ENCODE measurements at places on chromosomes 2 and 18.
A peak's percentile ranks its signal among the peaks of the same experiment; 100 is the strongest.

DNA sequence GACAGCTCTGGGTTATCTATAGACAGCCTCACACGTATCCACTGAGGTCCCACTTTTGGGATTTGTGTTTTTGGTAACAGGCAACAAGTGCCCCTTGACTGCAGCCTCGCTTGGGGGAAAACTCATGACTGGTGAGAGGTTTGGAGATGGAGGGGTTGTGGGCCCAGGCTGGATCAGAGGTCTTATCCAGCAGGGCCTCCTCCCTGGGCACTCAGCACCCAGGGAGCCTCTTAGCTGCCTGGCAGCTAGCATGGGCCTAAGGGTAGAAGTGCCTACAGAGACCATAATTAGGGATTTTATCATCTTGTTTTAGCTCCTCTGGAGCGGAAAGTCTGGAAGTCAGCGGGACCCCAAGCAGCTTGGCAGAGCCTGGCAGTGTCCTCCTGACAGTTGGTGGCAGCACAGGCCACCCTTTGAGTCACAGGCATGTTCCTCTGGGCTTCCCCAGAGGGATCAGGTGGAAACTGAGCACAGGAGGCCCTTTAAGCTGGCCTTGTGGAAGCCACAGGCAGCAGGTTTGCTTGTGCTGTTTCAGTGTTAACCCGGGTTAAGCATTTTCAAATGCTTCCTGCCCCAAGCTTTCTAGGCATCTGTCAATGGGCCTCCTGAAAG lies 143.1 kb downstream of the KCTD1 start:
- peak; percentile 60 for DNase-seq

GRCh38 chr2:1581965-1582625 lies 162.2 kb downstream of the PXDN start:
- DNase-seq = no peak

GRCh38 chr2:96868555-96869280 lies 1.2 kb downstream of the SEMA4C start:
- DNase-seq = peak; percentile 95

DNA sequence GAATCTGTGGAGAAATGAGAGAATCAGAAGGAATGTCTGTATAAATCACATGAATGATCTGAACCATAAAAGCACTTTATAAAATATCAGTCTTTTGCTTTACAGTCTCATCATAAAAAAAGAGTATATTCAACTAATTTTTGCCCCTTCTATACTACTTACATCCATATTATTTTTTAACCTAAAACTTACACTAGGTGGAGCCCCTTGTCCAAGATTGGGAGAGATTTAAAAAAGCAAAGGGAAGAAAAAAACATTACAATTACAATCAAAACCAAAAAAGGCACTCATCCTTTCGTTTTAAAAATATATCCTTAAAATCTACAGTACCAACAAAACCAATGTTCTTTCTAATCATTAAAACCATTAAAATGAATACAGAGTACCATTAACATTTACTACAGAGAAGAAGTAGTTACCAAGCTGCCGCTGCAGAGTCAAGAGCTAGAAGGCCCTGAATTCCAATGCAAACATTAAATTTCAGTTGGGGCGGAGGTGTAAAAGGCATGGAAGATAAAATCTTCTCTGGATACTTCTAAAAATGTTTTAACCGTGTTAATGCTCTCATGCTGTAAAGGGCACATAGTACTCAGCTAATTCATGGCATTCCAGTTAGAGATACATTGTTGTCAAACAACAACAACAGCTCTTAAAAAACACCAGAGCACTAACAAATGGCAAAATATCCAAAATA lies 56.7 kb upstream of the EPB41L3 start:
- no peak for DNase-seq

- DNase-seq = no peak
Measured at GRCh38 chr2:8478471-8478793, 203.4 kb upstream of the ID2 start.

- no peak for DNase-seq
Measured at GRCh38 chr2:189466656-189467055, 25.4 kb downstream of the WDR75 start.

- DNase-seq = peak; percentile 71
Measured at GRCh38 chr2:237533668-237534161, 32.7 kb upstream of the PRLH start.

DNA sequence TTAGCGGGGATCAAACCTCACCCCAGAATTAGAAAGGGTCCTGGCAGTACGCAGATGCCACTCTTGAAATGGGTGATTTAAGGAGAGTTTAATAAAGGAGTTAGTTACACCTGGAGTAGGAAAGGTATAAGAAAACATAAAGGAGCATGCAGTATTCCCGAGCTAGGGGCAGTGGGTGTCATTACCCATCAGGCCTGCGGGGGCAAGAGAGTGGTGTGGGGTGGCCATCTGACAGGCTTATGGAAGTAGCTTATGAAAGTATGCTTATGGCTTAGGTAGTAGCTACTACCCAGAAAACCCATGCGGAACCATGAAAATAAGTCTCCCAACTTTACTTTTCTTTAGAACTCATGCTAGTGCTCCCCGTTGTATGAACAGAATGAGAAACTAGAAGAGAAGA lies 568.9 kb upstream of the ACVR2A start:
- peak; percentile 58 for DNase-seq

DNA sequence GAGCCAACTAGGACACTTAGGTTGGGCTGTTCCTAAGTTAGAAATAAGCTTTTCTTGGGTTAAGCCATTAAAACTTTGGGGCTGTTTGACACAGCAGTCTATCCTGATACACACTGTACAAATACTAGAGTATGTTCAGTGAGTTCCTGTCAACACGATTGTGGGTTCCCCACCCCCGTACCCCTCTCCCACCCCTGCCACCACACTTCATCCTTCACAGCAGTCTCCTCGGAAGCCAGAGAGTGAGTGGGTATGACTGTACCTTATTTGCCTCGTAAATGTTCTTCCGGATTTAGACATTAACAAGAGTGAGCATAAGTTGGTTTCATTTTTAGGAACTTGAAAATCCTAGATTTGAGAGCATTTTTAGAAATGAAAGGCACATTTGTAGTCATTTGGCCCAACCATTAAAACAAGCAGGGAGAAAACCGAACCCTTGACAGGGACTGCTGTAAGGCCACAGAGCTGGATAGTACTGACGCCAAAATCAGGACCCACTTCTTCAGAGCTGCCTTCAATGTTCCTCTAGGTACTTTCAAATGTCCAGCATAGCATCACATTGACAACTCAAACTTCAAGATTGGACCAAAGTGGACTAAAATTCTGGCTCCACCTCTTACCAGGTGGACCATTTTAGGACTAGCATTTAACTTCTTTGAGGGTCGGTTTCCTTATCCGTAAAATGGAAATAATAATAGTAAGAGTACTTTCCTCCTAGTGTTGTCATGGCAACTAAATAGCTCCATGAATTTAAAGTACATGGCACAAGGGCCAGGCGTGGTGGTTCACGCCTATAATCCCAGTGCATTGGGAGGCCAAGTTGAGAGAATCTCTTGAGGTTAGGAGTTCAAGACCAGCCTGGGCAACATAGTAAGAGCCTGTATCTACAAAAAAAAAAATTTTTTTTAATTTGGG lies 166.3 kb upstream of the SERTAD2 start:
- DNase-seq = no peak

- DNase-seq = no peak
Measured at GRCh38 chr18:48869591-48869990, 81.2 kb downstream of the SMAD7 start.

DNA sequence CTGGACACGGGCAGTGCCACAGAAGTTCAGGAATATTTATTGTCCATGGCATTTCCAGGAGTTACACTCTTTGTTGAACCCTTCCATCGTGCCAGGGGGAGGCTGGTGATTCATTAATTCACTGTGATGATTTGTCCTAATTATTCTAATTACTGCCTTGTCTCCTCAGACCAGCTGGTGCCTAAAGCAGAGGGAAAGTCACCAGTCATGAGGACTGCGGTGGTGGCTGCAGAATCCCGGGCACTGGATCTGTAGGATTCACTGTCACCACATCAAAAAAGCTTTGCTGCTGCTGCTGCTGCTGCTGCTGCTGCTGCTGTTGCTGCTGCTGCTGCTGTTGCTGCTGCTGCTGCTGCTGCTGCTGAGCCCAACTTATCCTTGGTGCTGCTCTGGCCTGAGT lies 908.2 kb downstream of the TSN start:
- DNase-seq = peak; percentile 52

GRCh38 chr18:70998490-70998889 lies 709.6 kb downstream of the SOCS6 start:
- no peak for DNase-seq

- DNase-seq = no peak
Measured at GRCh38 chr2:206260188-206261012, 14.1 kb upstream of the ZDBF2 start.

DNA sequence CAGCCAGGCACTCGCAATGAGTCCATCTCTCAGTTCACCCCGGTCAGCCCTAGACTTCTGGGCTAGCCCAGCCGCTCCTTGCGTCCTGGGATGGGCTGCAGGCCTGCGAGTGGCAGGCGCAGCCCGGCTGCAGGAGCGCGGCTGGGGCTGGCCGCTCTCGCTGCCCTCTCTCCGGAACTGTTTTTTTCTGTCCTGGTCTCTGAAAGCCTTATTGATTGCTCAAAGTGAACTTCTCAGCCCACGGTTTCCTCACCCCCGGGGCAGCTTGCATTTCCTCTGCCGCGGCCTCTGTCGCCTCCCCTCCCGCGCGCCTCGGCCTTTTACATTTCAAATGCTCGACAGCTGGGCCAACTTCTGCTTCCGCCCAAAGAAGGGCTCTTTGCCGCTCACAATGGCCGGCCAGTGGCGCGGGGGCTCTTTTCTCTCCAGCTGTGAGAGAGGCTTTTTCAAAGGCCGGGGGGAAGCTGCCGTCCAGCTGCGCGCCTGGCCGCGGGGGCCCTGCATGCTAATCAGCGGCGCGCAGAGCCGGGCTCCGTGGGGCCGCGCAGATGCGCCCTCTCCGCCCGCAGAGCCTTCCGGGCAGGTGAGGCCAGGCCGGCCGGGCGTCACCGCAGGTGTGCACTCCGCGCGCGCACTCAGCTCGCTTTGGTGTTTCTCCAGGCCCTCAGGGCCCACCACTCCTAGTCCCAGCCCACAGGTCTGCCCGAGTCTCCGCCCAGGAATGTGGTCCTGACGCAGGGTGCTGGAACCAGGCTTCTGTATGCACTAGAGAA lies 513.8 kb downstream of the RNF144A start:
- peak; percentile 96 for DNase-seq

DNA sequence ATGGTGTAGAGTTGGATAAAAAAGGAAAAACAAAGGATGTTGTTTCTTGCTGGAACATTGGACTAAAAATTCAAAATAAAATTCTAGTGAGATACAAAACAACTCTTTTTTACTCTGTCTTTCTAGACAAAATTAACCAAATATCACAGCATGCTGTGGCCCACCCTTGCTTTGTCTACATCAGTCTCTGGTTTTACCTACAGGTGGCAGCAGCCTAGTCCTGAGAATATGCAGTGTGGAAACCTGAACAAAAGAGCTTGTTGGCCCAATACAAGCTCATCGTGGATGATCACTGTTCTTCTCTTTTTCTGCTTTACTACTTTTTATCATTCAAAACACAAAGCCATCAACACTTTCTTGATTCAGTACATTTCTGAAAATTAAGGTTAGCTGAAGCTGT lies 210.4 kb downstream of the CDH19 start:
- no peak for DNase-seq

- peak; percentile 69 for DNase-seq
Measured at GRCh38 chr2:120134263-120134662, 88.9 kb downstream of the TMEM185B start.

DNA sequence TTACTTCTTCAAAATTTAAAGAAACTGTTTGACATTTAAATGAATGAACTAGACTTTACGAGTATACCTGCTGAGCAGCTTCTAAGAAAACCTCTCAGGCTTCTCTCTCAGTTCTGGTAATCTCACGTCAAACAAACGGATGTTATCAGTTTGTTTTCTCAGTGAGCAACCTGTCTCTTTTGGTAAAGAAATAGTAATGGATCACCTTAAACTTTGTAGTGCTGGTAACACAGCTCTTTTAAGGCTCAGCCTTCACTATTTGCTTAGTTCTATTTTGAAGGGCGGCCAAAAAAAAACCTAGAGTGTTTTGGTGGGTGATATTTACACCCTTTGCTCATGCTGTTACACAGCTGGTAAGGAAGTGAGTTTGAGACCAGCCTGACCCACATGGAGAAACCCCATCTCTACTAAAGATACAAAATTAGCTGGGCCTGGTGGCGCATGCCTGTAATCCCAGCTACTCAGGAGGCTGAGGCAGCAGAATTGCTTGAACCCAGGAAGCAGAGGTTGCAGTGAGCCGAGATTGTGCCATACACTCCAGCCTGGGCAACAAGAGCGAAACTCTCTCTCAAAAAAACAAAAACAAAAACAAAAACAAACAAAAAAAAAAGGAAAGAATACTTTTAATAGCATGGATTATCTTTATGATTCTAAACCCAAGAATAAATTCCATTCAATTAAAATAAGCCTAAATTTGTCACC lies 15.9 kb downstream of the FN1 start:
- DNase-seq = no peak

DNA sequence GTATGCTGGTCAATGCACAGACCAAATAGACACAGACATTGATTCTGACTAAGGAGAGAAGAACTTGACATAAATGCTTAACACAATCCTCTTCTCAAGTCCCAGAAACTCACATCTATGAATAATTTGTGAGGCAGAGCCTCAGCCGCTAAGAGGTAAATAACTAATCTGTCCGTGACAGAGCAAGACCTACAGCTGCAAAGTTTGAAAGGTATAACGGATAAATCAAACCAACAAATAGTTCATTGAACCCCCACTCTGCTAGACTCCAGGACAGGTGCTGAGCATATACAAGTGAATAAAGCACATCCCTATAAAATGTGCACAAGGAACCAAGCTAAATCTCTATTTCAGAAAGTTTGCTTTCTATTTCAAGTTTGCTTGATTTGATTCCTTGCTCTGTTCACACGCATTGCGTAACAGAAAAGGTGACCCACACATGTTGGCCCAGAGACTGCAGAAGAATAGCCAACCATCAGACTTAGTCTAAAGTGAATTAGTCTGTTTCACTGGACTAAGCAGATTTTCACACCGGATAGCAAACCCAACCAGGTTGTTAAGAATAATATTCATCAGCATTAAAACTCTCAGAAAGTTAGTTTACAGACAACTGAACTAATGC lies 51.7 kb downstream of the NCKAP5 start:
- no peak for DNase-seq

DNA sequence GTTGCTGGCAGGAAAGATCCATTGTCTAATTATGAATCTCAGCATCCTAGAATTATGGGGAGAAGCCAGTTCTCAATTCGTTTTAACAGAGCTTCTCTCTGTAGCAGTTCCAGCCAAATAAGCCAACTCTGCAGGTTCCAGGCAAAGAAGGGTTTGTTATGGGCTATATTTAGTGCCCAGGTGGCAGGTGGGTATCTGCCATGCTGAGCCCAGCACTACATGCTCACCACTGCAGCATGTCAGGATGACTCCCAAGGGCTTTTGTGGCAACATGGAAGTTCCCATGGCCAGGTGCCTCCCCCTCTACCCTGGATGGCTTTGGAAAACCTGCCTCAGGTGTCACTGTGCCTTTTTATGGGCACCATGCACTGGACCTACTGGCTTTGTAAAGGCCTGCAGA lies 137.7 kb upstream of the MSH6 start:
- peak; percentile 26 for DNase-seq
